ENCODE measurements at places on chromosomes 13 and 19. TPM values are rescaled to one million over a fixed set of nuclear protein-coding genes. Genes with fewer than 3 reads are reported as not detected.
A peak's percentile ranks its signal among the peaks of the same experiment; 100 is the strongest.

Gene THSD1
- 0.47 TPM for total RNA-seq

Gene B9D2
- total RNA-seq = 13.0 TPM

Gene ZNF723
- total RNA-seq = not detected

Gene COX7A1
- total RNA-seq = not detected

DNA sequence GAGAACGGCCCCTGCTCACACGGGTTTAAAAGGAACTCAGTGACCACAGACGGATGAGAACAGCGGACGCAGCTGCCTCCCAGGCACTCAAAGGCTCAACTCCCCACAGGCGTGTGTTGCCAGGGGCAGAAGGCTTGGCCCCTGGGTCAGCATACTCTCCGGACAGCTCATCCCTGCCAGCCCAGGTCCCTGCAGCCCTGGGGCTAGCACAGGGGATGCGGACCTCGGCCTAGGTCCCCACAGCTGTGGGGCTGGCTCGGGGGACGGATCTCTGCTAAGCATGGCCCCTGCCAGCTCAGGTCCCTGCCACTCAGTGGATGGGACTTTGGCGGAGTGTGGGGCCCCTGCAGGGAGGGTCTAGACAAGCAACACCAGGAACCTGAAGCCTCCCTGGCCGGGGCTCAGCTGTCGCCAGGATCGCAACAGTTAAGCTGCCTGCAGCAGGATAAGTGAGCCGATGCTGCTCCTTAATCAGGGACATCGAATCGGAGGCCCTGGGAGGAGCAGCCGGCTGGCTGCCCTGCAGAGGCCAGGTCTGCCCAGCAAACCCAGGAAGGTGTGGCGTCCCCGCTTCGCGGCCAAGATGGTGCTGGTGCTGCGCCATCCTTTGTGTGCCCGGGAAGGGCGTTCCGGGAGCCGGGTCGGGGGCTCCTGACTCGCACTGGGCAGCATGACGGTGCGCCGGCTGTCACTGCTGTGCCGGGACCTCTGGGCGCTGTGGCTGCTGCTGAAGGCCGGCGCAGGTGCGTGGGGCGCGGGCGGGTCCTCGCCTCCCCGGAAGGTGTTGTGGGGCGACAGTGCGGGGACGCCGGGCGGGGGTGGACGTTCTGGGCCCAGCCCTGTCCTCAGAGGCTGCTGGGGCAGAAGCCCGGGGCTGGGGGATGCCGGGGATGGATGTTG lies 32.5 kb downstream of the MCF2L start:
- no peak for DNase-seq
- peaks cover 2% of the 10 kb centered on the region for H3K4me1 ChIP-seq
- H3K4me3 ChIP-seq = no peak overlapping the region
- H3K27ac ChIP-seq = no peak overlapping the region
- no peaks in the 10 kb centered on the region for H3K27me3 ChIP-seq
- H3K36me3 ChIP-seq = peaks cover 2% of the 10 kb centered on the region

Gene JOSD2
- 37.3 TPM for total RNA-seq

Gene PINLYP
- 15.6 TPM for total RNA-seq

- H3K36me3 ChIP-seq = peaks cover 6% of the 10 kb centered on the region
- H3K4me1 ChIP-seq = peaks cover 44% of the 10 kb centered on the region
- DNase-seq = peak; percentile 48
- no peak overlapping the region for H3K4me3 ChIP-seq
Measured at GRCh38 chr19:50328224-50328872, 829 bp downstream of the KCNC3 start.

Gene PPP2R1A
- 184 TPM for total RNA-seq

GRCh38 chr13:53180684-53181083 lies 152.1 kb downstream of the OLFM4 start:
- no peaks in the 10 kb centered on the region for H3K36me3 ChIP-seq
- H3K27ac ChIP-seq = no peak overlapping the region
- no peaks in the 10 kb centered on the region for H3K4me1 ChIP-seq
- no peaks in the 10 kb centered on the region for H3K27me3 ChIP-seq
- DNase-seq = no peak

GRCh38 chr13:31755211-31755610 lies 15.9 kb downstream of the RXFP2 start:
- no peaks in the 10 kb centered on the region for H3K36me3 ChIP-seq
- DNase-seq = no peak
- peaks cover 3% of the 10 kb centered on the region for H3K27me3 ChIP-seq
- H3K4me3 ChIP-seq = no peak overlapping the region

Gene ALDH16A1
- 41.8 TPM for total RNA-seq

Gene STRN4
- 79.2 TPM for total RNA-seq

DNA sequence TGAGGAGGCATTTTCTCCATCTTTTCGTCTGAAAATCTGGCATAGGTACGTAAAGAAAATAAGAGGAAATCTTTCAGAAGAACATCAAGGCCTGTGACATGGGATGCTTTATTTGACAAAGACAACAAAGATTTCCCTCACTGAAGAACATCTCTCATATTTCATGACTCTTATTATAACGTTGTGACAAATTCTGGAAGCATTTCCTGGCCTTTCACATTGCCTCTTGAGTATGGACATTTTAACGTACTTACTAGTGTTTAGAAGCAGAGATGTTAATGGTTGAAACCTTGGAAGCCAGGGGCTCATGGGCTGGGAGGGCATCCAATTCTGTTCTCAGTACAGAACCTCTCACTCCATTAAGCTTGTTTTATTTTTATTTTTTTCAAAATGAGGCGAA lies 210.8 kb downstream of the DCT start:
- no peak overlapping the region for H3K4me3 ChIP-seq
- H3K4me1 ChIP-seq = peaks cover 7% of the 10 kb centered on the region
- DNase-seq = no peak
- H3K27ac ChIP-seq = no peak overlapping the region
- no peaks in the 10 kb centered on the region for H3K36me3 ChIP-seq

Gene GRWD1
- 31.3 TPM for total RNA-seq

DNA sequence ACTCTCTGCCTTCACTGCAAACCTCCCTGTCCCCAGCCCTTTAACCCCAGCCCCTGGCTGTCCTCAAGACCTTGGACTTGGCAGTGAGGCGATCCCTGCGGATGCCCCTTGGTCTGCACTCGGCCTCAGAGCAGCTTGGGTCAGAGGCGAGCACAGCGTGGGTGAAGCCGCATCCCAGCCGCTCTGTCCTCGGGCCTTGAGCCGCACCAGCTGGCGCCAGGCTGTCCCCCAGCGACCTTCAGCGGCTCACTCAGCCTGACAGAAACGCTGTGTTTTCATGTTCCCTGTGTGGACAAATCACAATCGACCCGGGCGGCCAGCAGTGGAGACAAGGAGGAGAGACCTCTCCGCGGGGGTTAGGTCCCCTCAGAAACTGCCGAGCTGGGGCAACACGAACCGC lies 52.0 kb downstream of the GNG7 start:
- DNase-seq = no peak
- H3K27ac ChIP-seq = no peak overlapping the region
- no peak overlapping the region for H3K4me3 ChIP-seq
- H3K27me3 ChIP-seq = peaks cover 2% of the 10 kb centered on the region
- no peaks in the 10 kb centered on the region for H3K4me1 ChIP-seq
- H3K36me3 ChIP-seq = no peaks in the 10 kb centered on the region

Gene ZNF761
- 14.5 TPM for total RNA-seq

- no peak overlapping the region for H3K4me3 ChIP-seq
- peaks cover 25% of the 10 kb centered on the region for H3K27me3 ChIP-seq
- no peak overlapping the region for H3K27ac ChIP-seq
- H3K4me1 ChIP-seq = no peaks in the 10 kb centered on the region
- no peaks in the 10 kb centered on the region for H3K36me3 ChIP-seq
Measured at GRCh38 chr13:102917019-102917418, 71.2 kb downstream of the ERCC5 start.

Gene IRGC
- not detected for total RNA-seq

Gene REEP6
- total RNA-seq = 2.2 TPM

Gene TPTE2
- total RNA-seq = not detected

GRCh38 chr19:38718747-38719543 lies 25.3 kb downstream of the CAPN12 start:
- H3K4me3 ChIP-seq = no peak overlapping the region
- H3K27me3 ChIP-seq = no peaks in the 10 kb centered on the region
- H3K4me1 ChIP-seq = no peaks in the 10 kb centered on the region
- H3K27ac ChIP-seq = no peak overlapping the region

DNA sequence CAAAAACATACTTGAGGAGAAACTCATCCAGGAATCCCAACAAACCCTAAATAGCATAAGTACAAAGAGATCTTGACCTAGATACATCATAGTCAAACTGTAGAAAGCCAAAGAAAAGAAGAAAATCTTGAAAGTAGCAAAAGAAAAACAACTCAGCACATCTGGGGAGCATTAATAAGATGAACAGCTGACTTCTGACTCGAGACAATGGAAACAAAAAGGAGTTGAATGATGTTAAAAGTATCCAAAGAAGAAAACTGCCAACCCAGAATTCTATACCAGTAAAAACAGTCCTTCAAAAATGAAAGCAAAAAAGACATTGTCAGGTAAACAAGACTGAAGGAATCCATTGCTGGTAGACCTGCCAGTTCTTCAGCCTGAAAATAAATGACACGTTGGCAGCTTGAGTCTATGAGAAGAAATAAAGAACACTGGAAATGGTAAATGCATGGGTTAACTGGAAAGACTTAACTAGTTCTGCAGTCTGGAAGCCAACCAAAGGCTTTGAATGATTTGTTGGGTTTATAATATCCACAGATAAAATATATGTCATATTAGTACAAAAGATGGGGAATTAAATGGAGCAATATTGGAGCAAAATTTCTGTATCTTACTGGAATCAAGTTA lies 46.8 kb downstream of the TSSK6 start:
- peaks cover 22% of the 10 kb centered on the region for H3K4me1 ChIP-seq
- H3K4me3 ChIP-seq = no peak overlapping the region
- DNase-seq = no peak
- no peak overlapping the region for H3K27ac ChIP-seq

Gene SYT3
- total RNA-seq = 0.17 TPM

Gene MBD3L3
- total RNA-seq = not detected

- no peak overlapping the region for H3K4me3 ChIP-seq
- peaks cover 5% of the 10 kb centered on the region for H3K4me1 ChIP-seq
- no peak overlapping the region for H3K27ac ChIP-seq
- no peak for DNase-seq
- no peaks in the 10 kb centered on the region for H3K27me3 ChIP-seq
Measured at GRCh38 chr13:28166257-28166656, 27.9 kb downstream of the PAN3 start.

DNA sequence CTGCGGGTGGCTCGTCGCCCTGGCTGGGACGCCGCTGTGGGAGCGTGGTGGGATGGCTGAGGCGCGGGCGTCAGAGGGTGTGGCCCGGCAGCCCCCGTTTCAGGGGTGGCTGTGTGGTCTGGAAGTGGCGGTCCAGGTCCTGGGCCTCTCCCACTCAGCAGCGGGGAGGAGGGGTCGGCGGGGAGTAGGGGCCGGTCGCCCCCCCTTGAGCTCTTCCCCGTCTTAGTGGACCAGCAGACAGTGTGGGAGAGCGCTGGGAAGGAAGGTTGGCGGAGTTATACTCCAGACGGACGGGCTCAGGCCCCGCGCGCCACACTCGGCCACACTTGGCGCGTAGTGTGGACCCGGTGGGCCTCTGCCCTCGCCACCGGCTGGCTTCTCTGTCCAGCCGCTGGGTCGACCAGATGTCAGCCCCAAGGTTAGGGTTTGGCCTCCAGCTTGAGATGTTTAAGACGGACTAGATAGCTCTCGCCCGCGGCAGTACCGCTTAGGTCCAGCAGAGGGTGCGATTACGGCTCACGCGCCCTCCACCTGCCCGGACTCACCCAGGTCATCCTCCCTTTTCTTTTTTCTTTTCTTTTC lies 21.7 kb upstream of the ZNF429 start:
- peak overlapping the region; percentile 63 for H3K4me3 ChIP-seq
- H3K27ac ChIP-seq = no peak overlapping the region
- H3K27me3 ChIP-seq = no peaks in the 10 kb centered on the region
- DNase-seq = peak; percentile 76
- peaks cover 7% of the 10 kb centered on the region for H3K36me3 ChIP-seq
- no peaks in the 10 kb centered on the region for H3K4me1 ChIP-seq

Gene CYP2A7
- not detected for total RNA-seq

- H3K36me3 ChIP-seq = no peaks in the 10 kb centered on the region
- H3K4me1 ChIP-seq = peaks cover 6% of the 10 kb centered on the region
- peak overlapping the region; percentile 49 for H3K27ac ChIP-seq
- peak; percentile 62 for DNase-seq
- peaks cover 14% of the 10 kb centered on the region for H3K27me3 ChIP-seq
Measured at GRCh38 chr13:26785838-26786630, 25.4 kb upstream of the GPR12 start.

GRCh38 chr19:34228347-34228746 lies 26.0 kb upstream of the GARRE1 start:
- DNase-seq = no peak
- peaks cover 38% of the 10 kb centered on the region for H3K36me3 ChIP-seq
- no peak overlapping the region for H3K27ac ChIP-seq
- no peak overlapping the region for H3K4me3 ChIP-seq
- H3K27me3 ChIP-seq = no peaks in the 10 kb centered on the region

Gene KLHL1
- total RNA-seq = not detected

Gene LPAR6
- 55.4 TPM for total RNA-seq

Gene ZNF490
- 17.4 TPM for total RNA-seq

DNA sequence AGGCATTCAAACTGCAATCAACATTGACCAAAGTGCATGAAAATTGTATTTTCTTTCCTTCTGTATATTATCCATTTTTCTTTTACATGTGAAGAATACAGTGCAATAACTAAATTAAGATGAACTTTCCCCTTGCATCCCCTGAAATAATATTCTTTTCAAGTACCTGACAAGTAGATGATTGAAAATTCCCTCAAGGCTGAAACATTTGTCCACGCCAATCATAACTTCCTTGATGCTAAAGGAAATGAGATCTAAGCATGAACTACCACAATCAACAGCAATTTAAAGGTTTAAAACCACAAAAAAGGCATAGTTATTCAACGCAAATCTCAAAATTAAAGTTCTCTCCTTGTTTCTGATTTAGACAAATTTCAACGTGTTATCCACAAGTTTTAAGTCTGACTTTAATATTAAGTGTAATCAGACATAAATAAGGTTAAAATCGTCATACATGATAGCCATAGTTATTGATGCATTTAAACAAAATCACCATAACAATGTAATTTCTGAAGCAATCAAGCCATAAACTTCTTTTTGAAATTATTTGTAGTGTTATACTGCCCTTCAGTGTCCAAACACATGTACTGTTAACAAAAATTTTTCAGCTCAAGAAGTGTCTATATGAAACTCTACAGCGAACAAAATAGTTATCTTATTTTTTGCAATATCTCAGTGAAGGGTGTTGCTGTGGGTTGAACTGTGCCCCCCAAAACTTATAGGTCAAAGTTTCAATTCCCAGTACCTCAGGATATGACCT lies 169.5 kb downstream of the DCLK1 start:
- H3K27me3 ChIP-seq = no peaks in the 10 kb centered on the region
- H3K4me1 ChIP-seq = no peaks in the 10 kb centered on the region
- no peak overlapping the region for H3K27ac ChIP-seq
- no peak for DNase-seq
- no peaks in the 10 kb centered on the region for H3K36me3 ChIP-seq

All from activated naive CD8-positive, alpha-beta T cell treated with anti-CD3 and anti-CD28 coated beads, Interleukin-2, amount 10 ng/mL, durations not matched to agents 7 days and 5 days (primary cell).